Activated CD4-positive, alpha-beta T cell treated with anti-CD3 and anti-CD28 coated beads, Interleukin-2, amount 50 U/mL, for 4 hours (primary cell): ENCODE measurements at places on chromosomes 4 and X.

GRCh38 chr4:56755901-56756300 is 65.6 kb downstream of the SPINK2 start:
- DNase-seq, result no peak

DNA sequence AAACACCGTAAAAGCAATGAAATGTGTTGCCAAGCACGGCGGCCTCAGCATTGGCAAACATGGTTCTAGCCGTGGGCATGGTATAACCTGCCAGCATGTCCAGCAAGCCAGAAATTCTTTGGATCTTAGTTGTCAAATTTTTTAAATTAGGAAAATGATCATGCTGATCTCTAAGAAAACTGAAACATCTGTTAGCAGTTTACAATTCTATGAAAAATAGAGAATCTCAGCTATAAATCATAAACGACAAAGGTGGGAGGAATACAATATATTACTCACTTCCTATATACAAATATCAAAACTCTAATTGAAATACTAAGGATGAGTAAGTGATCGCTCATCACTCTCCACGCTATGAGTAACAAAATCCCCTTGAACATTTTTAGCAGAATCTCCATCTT is 130.3 kb downstream of the ADGRA3 start:
- no peak for DNase-seq

GRCh38 chr4:110620691-110621327 is 2.1 kb downstream of the PITX2 start:
- no peak for DNase-seq

DNA sequence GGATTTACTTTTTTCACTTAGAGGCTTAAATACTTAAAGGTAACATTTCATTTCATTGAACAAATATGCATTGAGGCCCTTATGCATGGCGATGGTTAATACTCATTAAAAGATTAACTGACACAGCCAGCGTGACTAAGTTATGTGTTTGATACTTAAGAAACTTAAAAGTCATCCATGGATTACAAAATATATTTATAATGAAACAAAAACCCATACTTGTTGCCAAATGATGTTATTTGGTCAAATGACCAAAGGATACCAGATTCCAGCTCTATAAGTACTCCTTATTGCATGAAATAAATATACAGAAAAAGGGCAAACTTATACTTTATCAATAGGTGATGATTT is 26.7 kb downstream of the ZNF330 start:
- DNase-seq, result no peak

DNA sequence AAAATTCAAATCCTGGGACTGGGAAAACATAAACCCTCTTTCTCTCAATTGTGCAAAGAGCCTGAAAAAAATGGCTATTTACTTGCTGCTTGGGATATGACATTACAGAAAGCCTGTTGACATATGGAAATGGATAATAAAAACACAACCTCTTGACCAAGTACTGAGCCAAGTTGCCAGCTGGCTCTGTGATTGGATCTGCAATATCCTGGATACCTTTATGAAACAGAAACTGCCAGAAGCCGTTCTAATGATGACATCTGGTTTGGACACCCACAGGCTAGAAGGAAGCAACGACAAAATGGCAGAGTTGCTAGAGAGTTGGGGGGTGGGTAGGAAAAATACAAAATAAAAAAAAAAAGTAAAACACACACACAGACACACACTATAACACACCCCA is 481.4 kb downstream of the FAT4 start:
- no peak for DNase-seq

- DNase-seq, result no peak
Measured at GRCh38 chr4:70895811-70896491, 6.2 kb upstream of the MOB1B start.

DNA sequence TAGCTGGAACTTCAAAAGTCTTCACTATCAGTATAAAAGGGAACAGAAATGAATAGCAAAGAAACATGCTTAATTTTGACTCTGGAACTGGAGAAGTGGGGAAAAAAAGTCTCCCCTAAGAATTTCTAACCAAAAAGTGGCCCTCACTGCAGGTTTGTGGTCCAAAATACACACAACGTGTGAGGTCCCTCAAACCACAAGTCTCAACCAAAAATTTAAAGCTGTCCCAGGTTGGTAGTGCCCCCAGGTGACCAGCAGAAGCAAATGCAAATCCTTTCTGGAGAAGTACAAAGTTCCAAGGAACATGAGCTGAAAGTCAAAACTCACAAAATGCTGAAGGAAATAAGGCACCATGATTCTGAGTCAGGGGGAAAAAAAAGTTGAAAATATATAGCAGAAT is 23.6 kb upstream of the VAMP7 start:
- no peak for DNase-seq
